WTC11 (cell line): ENCODE measurements at places on chromosomes 3 and 15.
A peak's percentile ranks its signal among the peaks of the same experiment; 100 is the strongest.

DNA sequence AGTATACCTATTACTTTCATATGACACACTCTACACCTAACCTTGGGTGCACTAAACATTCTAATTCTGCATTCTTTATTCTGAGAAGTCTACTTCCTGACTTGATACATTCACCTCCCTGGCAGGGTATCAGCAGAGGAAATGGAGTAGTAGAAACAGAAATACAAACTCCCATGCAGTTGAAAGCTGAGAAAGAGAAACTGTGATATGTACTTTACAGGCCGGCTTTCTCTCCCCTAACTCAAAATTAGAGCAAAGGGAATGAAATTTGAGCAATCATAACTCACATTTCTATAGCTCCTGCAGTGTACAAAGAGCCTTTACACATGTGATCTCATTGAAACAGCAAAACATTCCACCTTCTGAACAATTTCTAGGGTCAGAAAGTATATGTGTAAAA, 135.5 kb upstream of the COL8A1 start:
- DNase-seq: no peak

- DNase-seq: no peak
Observed at GRCh38 chr3:16810593-16811367, 74.0 kb upstream of the PLCL2 start.

GRCh38 chr15:27268923-27269322, 297.9 kb downstream of the GABRG3 start:
- DNase-seq: no peak

GRCh38 chr3:122100083-122100482, 44.9 kb downstream of the CD86 start:
- DNase-seq: no peak

DNA sequence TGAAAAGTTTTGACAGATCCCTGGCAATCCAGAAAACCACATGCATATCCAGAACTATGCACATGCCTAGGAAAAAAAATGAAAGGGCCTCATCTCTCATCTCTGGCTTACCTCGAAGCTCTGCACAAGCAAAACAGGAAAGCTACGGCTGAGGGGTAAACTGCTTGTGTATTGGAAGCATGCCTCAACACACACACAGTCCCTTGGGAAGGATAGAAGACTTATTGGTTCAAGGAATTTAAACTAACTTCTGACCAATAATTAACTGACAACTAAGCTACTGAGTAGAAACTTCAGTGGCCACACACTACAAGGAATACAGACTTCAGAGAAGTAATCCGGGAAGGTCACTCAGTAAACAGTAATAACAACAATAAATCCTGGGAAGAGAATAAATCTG, 59.9 kb upstream of the POMGNT2 start:
- no peak for DNase-seq

- no peak for DNase-seq
Observed at GRCh38 chr15:80489030-80489594, 84.9 kb downstream of the ARNT2 start.

- DNase-seq: no peak
Observed at GRCh38 chr3:64454179-64454578, 228.9 kb upstream of the PRICKLE2 start.

- peak; percentile 69 for DNase-seq
Observed at GRCh38 chr3:137946356-137946973, 63.5 kb upstream of the CLDN18 start.

DNA sequence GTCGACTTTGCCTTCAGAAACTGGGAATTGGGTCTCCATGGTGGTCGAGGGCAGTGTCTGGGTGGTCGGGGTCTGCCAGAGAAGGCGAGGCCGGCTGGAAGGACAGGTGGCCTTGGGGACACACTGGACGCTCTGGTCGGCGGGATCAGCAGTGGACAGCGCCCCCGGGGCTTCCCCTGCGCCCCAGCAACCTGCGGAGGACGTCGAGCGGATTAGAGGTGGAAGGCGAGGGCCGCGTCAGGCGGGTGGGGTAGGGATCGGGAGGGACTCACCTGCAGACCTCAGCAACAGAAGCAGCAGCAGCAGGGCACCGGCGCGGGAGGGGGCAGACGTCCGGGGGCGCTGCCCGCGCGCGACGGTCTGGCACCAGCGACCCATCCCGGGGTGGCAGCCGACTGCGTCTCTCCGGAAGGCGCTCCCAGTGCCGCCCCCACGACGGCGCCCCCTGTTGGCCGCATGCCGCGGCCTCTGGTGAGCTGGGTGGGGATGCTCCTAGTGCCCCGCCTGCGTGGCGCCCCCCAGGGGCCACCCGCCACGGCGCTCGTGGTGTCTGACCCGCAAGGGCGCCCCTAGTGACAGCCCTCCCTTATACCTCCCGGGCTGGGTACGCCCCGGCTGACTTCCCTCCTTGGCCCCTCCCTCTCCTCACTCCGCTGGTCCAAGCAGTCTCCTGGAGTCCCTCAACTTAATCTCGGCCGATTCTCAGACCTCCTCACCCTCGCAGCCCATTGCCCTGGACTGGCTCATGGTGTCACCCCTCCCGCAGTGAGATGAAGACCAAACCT, at the start of gene PRSS50:
TSS of gene PRSS50 (minus strand) at position 423 of the 785 bp plus-strand sequence. CDS start at position 378, 45 bp downstream.
- peak; percentile 86 for DNase-seq

DNA sequence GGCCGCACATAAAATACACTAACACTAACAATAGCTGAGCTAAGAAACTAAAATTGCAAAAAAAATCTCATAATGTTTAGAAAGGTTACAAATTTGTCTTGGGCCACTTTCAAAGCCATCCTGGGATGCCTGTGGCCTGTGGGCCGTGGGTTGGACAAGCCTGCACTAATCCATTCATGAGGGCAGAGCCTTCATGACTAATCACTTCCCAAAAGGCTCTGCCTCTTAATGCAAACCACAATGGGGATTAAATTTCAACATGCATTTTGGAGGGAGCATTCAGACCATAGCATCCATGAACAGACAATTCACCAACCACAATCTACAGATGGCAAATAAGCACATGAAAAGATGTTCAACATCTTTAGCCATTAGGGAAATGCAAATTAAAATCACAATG, 128.2 kb downstream of the SUCLG2 start:
- no peak for DNase-seq

- DNase-seq: no peak
Observed at GRCh38 chr3:73787620-73788019, 162.9 kb upstream of the PDZRN3 start.

DNA sequence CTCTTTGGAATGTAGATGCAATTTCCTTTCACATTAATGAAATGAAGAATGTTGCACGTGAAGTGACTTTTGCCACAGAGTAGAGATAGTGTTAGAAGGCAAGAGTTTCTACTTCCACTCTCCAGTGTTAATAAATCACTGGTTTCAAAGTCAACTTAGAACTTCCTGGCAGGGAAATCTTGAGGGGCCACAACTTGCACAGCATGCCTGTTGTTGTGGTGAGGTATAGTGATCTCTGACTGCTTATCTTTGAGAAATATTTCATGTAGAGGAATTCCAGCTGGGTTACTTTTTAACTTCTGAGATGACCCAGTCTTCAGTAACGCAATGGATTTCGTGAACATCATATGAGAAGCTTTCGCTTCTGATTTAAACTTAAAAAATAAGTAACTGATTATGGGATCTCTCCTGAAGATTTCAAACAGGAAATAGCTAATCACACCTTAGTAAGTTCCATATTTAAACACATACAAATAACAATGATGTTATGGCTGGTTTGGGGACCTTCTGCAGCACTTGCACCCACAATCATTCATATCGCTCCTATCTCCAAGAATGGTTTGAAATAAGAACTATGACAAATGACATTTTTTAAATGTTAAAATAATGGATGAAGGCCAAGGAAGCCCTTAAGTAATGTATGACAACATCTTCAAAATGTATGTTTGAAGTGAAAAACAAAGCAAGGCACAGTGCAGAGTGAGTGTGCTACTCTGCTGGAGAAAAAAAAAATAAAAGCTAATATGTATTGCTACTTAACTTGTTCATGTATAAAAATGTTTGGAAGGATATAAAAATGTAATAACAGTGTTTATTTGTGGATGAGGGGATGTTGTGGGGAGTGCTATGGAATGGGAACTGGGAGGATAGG, 726.5 kb upstream of the NECTIN3 start:
- DNase-seq: no peak

GRCh38 chr3:51384055-51384725, 901 bp upstream of the MANF start:
- no peak for DNase-seq

DNA sequence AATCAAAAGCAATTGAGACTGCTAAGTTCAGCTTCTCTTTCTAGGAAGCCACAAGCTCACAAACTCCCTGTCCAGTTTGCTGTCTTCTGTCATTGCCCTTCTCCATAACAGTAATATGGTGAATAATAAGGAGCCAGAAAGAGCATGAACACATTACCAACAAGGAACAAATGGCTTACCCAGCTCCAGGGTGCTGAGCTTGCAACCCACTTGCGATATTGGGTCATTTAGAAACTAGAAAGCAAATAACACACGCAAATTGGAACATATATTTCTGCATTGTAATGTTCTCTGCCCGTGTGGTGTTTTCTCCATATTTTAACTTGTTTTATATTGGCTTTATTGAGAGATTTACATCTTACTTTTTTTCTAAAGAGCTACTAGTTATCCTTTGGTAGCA, 325.3 kb downstream of the GBE1 start:
- no peak for DNase-seq

DNA sequence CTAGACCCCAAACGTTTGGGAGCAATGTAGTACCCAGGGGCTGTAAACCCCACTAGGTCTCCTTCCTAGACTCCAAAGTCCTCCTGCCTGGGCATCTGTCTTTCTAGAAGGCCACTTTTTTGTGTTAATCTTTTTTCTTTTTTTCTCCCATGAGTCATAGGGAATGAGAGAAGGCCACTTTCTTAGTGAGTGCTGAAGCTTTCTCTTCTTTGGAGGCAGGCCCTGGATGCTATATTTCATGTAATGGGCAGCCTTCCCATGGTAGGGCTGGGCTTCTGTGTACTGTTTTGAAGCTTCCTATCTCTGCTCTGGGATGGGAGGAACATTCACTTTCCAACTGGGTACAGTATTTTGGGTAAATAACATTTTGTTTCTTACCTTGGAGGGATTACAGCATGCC, 15.2 kb upstream of the RTP2 start:
- no peak for DNase-seq

GRCh38 chr3:2372306-2372705, 273.6 kb downstream of the CNTN4 start:
- no peak for DNase-seq

DNA sequence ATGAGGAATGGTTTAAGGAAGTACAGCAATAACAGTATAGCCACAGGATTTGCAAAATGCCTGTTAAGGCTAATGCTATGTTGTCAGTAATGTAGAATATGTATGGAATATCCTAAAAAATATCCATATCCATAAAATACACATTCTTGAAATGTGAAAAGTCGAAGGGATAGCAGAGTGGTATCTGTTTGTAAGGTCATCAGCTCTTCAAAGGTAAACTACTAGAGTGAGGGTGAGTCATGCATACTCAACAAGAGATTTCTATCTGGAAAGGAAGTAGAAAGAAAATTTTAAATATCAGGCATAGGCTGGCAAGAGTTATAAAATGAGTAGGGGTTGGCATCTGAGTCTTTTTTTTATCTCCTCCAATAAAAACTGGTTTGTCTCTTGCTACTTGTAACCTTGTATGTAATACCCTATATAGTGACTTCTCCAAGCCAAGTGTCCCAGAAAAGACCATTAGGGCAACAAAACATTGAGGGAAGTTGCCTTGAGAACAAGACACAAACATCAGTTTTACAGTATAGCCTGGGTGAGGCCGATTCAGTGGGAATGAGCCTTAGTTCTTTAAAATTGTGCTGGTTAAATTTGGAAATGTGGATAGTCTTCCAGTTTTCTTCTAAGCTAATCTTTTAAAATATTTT, 103.1 kb downstream of the SPATA16 start:
- DNase-seq: no peak

DNA sequence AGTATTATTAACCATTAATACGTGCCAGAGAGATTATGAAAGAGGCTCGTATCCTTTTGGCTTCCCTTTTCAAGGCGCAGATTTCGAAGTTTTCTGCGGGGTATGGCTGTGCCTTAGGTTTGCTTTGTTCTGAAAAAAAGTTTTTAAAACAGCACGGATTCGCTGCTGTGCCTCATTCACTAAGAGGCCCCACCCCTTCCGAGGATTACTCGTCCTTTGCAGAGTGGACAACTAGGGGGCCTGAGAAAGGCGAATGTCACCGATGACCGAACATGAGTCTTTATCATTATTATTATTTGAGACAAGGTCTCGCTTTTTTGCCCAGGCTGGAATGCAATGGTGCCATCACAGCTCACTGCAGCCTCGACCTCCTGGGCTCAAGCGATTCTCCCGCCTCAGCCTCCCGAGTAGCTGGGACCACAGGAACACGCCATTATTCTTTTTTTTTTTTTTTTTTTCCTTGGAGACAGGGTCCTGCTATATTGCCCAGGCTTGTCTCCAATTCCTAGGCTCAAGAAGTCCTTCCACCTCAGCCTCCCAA, 684 bp upstream of the RPS27L start:
- DNase-seq: no peak

DNA sequence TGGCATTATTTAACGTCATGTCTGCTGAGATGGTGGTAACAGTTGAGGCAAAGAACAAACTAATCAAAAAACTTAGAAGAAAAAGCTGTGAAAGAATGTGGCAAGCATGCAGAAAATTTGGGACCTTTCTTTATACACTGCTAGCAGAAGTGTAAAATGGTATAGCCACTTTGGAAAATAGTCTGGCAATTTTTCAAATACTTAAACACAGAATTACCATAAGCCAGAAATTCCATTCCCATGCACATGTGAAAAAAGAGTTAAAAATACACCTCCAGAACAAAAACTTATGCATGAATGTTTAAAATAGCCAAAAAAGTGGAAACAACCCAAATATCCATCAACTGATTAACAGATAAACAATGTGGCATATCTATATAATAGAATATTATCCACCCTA, 613.3 kb downstream of the TBL1XR1 start:
- DNase-seq: no peak

GRCh38 chr15:77641999-77642398, 9.3 kb upstream of the LINGO1 start:
- DNase-seq: no peak

DNA sequence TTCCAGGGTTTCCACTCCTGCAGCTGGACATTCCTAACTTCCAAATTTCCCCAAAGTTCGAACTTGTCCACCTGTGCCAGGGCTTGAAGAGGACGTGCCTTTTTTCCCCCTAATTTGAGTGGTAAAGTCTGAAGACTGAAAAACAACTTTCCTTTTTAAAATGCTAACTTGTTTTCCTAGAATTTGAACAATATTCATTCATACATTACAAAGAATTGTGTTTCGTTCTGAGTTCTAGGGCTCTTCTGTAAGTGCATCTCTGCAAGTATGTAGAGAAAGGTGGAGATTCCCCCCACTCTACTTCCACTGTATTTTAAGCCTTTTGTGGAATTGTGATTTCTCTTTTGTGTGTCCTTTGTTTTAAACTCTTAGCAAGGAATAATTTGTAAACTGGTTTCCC, 9.4 kb downstream of the DPH3 start:
- no peak for DNase-seq
